ENCODE measurements at places on chromosomes 16 and 17.

GRCh38 chr16:22337849-22338635 lies 36.4 kb downstream of the CDR2 start:
- no peak for DNase-seq

DNA sequence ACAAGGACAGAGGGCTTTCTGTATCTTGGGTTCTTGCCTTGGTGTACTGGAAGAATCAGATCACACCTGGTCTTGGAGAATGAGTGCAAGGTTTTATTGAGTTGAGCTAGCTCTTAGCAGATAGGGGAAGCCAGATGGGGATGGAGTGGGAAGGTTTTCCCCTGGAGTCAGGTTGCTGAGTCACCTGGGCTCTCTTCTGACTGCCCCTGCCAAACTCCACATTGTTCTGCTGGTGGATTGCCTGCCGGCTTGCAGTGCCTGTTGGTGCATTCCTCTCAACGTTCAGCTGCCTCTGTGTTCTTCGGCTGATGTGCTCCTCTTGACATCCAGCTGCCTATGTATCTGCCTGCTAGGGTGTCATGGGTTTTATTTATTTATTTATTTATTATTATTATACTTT lies 1431.1 kb downstream of the CDH8 start:
- no peak for DNase-seq

- DNase-seq = no peak
These were observed 47.1 kb upstream of the TRAP1 start for GRCh38 chr16:3764409-3764808.

DNA sequence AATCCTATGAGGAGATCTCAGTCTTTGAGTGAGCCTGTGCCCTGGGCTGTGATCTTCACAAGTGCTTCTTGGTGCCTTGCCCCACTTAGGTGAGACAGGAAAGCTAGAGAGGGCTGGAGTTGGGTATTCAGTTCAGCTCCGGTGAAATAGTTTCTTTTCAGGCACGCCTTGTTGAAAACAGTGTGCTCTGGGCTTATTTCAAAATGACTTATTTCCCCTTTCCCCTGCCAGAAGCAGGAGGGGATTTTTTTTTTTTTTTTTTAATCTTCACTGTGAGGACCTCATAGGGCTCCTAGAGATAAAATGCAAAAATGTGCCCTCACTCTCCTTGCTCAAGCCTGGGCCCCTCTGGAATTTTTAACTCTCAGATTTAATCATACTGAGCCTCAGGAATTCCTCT lies 27.2 kb downstream of the MOSMO start:
- DNase-seq = no peak

DNA sequence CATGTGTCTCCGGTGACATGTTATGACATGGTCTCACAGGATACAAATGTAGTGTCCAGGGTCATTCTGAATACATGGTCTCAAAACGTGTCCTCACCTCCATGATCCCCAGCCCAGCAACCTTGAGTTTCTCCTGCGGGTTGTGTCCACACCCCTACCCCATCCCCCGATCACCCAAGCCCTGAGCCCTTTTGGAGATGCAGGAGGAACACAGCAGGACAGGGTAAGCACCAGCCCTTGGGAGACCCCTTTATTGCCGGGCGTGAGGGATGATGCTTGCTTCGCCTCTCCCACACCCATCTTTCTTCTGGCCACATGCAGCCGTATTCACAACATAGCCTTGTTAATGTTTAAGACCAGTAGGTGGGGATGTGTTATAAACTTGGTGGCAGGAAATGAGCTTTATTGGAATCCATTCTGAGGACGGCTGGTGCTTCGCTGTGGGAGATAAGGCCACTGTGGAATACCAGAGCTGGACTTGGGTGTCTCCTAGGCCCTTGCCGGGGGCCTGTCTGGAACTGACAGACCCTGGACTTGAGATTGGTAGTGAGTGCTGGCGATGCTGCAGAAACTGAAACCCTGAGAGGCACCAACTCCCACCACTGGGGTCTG lies 5.5 kb downstream of the TMEM132E start:
- DNase-seq = peak; percentile 19

DNA sequence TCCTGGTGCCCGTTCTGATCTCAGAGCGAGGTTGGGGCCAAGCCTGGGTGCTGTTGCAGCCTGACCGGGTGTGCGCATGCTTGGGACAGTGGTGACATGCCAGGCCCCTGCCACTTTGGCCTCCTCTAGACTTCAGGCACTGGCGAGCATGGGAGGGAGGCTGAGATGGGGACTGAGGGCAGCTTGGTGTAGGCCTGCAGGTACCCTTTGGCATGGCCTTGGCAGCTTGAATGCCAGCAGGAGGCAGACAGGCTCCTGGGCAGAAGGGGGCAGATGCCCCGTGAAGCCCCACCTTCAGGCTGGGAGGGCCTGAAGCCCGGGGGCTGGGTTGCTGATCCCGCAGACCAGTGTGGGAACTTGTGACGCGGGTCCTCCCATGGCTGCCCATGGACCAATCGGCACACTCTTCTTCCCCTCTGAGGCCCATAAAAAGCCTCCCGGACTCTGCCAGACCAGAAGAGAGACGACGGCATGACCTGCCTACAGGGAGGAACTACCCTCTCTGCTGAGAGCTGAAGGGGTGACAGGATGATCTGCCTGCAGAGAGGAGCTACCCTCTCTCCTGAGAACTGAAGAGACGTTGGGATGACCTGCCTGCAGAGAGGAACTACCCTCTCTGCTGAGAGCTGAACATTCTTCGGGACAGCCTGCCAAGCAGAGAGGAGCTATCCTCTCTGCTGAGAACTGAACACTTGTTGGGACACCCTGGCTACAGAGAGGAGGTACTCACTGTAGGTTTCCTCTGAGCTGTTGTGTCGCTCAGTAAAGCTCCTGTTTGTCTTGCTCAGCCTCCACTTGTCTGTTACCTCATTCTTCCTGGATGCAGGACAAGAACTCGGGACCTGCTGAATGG lies 17.5 kb downstream of the RHOT1 start:
- DNase-seq = no peak
